ENCODE measurements at places on chromosomes 5 and 9. TPM values are rescaled to one million over a fixed set of nuclear protein-coding genes. Genes with fewer than 3 reads are reported as not detected.

Gene DNAJA1
- 48.2 TPM for polyA plus RNA-seq

Gene RMRP
- 80.5 TPM for polyA plus RNA-seq

- H3K4me1 ChIP-seq: no peaks in the 10 kb centered on the region
- no peaks in the 10 kb centered on the region for H3K27me3 ChIP-seq
- no peaks in the 10 kb centered on the region for H3K36me3 ChIP-seq
- no peak overlapping the region for H3K27ac ChIP-seq
Observed at GRCh38 chr9:138050472-138051330, 173.1 kb downstream of the CACNA1B start.

- no peak overlapping the region for H3K4me3 ChIP-seq
- no peak overlapping the region for H3K27ac ChIP-seq
- H3K27me3 ChIP-seq: no peaks in the 10 kb centered on the region
- no peaks in the 10 kb centered on the region for H3K36me3 ChIP-seq
Observed at GRCh38 chr5:59760785-59761348, 132.7 kb downstream of the PDE4D start.

- no peaks in the 10 kb centered on the region for H3K27me3 ChIP-seq
- no peaks in the 10 kb centered on the region for H3K4me1 ChIP-seq
- H3K27ac ChIP-seq: no peak overlapping the region
- H3K36me3 ChIP-seq: no peaks in the 10 kb centered on the region
- no peak for DNase-seq
Observed at GRCh38 chr9:91907484-91908292, 42.3 kb downstream of the ROR2 start.

DNA sequence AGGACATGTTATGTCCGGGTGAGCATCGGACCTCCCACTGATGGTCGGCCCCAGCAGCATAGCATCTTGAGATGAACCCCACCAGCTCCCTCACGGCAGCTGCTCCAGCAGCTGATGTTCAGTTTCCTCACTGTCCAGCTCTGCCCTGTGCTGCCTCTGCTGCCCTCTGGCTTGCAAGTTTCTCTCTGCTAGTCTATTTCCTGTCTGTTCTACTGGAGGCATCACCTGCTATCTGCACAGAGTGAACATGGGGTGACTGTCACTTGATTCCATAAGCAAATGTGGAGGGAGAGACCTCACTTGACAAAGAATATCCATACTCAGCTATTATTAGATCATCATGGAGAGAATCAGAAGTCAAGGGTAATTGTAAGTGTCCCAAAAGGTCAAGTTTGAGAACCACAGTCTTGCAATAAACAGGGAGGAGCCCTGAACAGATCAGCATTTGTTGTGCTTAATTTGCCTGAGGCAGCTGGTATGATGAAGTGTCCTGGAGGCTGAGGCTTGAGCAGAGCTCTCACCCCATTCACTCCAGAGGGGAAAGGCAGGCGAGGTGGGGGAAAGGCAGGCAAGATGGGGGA is 702.8 kb downstream of the SEMA5A start:
- no peak overlapping the region for H3K27ac ChIP-seq
- no peaks in the 10 kb centered on the region for H3K36me3 ChIP-seq
- H3K4me3 ChIP-seq: no peak overlapping the region
- DNase-seq: no peak
- H3K4me1 ChIP-seq: no peaks in the 10 kb centered on the region
- H3K27me3 ChIP-seq: no peaks in the 10 kb centered on the region

GRCh38 chr5:164861610-164862009 is 1356.2 kb downstream of the MAT2B start:
- H3K27me3 ChIP-seq: no peaks in the 10 kb centered on the region
- no peaks in the 10 kb centered on the region for H3K36me3 ChIP-seq
- no peaks in the 10 kb centered on the region for H3K4me1 ChIP-seq
- no peak overlapping the region for H3K4me3 ChIP-seq

- H3K4me3 ChIP-seq: no peak overlapping the region
- peaks cover 7% of the 10 kb centered on the region for H3K4me1 ChIP-seq
- no peak for DNase-seq
- no peak overlapping the region for H3K27ac ChIP-seq
Observed at GRCh38 chr9:131620764-131621520, 75.6 kb downstream of the PRRT1B start.

GRCh38 chr9:72579190-72579589 is 57.8 kb downstream of the TMC1 start:
- H3K27ac ChIP-seq: no peak overlapping the region
- H3K36me3 ChIP-seq: no peaks in the 10 kb centered on the region
- no peak overlapping the region for H3K4me3 ChIP-seq
- H3K27me3 ChIP-seq: no peaks in the 10 kb centered on the region

DNA sequence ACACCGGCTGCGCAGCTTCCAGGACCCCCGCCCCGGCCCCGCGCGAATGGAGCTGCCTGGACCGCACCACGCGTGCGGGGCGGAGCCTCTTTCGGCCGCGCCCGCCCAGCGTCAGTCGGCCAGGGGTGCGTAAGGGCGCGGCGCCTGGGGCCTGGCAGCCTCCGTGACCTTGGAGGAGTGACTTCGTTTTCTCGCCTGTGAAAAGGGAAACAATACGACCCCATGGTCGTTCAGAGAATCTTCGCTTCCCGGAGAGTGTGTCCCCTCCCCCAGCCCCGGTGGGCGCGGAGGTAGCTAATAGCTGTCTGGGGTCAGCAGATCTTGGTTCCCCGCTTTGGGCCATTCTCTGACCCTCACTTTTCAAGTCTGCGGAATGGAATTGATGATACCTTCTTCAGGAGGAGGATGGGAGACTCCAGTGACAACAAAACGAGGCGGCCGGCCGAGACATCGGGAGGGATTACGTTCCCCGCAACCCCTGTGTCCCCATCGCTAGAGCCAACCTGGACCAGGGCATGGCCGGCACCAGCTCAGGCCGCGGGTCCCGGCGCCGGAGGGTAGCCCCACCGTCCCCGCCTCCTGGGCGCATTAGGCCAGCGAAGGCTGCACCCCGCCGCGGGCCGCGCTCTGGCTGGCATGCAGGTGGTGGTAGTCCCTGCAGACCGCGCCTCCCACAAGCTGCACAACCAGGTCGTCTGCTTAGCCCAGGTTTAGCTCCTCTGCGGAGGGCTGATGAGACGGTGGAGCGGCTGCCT is 5.5 kb upstream of the CDHR2 start:
- peaks cover 4% of the 10 kb centered on the region for H3K4me1 ChIP-seq
- H3K27me3 ChIP-seq: no peaks in the 10 kb centered on the region
- DNase-seq: peak; percentile 78

- no peak overlapping the region for H3K27ac ChIP-seq
- H3K4me3 ChIP-seq: no peak overlapping the region
- H3K4me1 ChIP-seq: no peaks in the 10 kb centered on the region
Observed at GRCh38 chr5:170223906-170224305, 8.9 kb upstream of the C5orf58 start.

DNA sequence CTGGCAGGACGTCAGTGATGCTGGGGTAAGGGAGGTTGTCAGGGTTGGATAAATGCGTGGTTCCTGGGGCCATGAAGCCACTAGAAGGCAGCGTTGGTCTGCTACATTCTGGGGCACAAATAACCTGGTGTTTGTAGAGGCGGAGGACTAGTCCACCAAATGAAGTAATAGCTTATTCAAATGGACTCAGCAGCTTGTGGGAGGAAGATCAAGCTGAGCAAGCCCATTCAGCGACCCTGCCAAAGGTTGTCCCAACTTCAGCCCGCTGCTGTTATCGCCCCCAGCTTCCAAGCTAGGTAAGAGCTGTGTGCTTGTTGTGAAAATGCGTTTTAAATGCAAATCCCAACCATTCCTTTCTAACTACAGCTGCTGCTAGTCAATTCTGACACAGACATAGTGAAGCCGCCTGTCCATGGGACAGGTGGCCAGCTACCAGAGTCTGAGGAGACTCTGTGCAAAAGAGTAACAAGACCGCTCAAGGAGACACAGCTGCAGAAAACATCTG is 7.6 kb upstream of the FAM240B start:
- no peak overlapping the region for H3K27ac ChIP-seq
- no peaks in the 10 kb centered on the region for H3K4me1 ChIP-seq
- DNase-seq: no peak
- no peaks in the 10 kb centered on the region for H3K27me3 ChIP-seq

DNA sequence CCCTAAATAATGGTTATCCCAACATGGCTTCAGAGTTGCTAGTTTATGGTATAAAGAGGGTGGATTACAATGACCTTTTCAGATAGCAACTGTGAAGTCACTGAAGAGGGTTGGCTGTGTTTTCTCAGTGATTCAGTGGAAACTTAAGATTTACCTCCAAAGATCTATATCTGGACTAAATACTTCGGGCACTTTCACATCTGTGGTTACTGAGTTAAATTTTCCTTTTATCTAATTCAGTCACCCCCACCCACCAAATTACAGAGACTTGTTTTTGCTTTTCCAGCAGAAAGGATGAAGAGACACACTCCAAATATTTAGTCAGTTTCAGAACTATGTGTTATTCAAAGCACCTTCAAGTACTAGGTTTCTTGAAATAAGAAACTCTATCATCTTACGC is 573.2 kb downstream of the CCDC171 start:
- no peaks in the 10 kb centered on the region for H3K27me3 ChIP-seq
- DNase-seq: no peak
- no peaks in the 10 kb centered on the region for H3K36me3 ChIP-seq

DNA sequence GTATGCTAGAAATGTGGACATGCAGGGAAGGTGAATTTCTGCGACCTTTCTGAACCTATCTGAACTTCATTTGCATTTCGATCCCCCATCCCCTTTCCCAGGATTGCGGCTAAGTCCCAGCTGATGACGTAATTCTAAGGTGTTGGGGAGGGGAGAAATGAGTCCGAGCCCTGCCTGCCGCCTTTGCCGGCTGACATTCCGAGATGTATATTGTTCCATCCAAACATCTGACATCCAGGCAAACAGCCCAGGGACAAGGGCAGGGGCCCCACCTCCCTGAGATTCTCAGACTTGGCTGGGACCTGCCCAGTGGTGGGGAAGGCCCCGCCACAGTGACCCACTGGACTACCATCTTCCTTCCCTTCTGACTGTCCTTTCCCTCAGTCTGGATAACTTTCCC is 494.6 kb downstream of the ENC1 start:
- no peak overlapping the region for H3K27ac ChIP-seq
- no peak for DNase-seq
- H3K36me3 ChIP-seq: no peaks in the 10 kb centered on the region
- no peaks in the 10 kb centered on the region for H3K27me3 ChIP-seq

Data from pancreas (tissue), 10 donors.